ENCODE measurements at places on chromosomes 1 and 21. TPM values are rescaled to one million over a fixed set of nuclear protein-coding genes. Genes with fewer than 3 reads are reported as not detected.

Gene CNKSR1
- 15.4 TPM for polyA plus RNA-seq

Gene PODN
- polyA plus RNA-seq: 2.2 TPM

Gene NR0B2
- 1.2 TPM for polyA plus RNA-seq

Gene GCSAML
- polyA plus RNA-seq: 0.89 TPM

Gene SMCP
- polyA plus RNA-seq: not detected

Gene FLG2
- 0.11 TPM for polyA plus RNA-seq

Gene SERTAD4
- 5.7 TPM for polyA plus RNA-seq

Gene HCRTR1
- polyA plus RNA-seq: 0.31 TPM

Gene ARMH1
- 8.2 TPM for polyA plus RNA-seq

Gene ALPL
- 27.9 TPM for polyA plus RNA-seq

Gene PADI3
- polyA plus RNA-seq: 0.14 TPM

Measured in right renal pelvis (tissue), 4 donors.